ENCODE measurements at places on chromosomes 5 and 9.
A peak's percentile ranks its signal among the peaks of the same experiment; 100 is the strongest.

DNA sequence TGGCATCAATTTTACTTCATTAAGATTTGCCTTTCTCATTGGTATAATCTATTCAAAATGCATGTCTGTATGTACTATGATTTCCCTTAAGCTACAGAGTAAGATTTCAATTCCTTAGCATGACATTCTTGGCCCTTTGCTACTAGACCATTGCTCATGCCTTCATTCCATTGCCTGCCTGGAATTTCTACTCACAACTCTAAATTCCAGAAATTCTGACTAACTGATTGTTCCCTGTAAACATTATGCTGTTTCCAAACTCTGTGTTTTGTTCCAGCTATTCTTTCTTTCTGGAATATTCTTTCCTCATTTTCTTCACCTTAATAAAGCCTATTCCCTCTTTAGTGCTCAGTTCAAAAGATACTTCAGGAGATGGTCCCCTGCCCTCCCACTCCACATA is 568.8 kb upstream of the SEMA6A start:
- no peak for DNase-seq

- no peak for DNase-seq
These were observed 16.0 kb downstream of the MVB12B start for GRCh38 chr9:126342621-126343031.

DNA sequence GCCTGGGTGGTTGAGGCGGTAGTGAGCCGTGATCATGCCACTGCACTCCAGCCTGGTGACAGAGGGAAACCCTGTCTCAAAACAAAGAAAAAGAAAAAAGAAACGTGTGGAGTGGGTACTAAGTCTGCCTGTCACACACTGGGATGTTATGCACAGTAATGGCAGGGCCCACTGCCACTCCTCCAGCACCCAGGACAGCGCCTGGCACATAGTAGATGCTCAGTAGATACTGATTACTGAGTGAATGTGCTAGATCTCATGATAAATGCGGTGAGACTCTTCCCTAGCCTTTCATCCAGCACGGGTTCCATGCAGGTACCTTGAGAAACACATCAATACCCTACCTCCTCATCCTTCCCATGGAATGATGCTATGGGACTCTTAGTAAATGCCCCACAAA is 87.4 kb upstream of the HSPA9 start:
- DNase-seq: peak; percentile 29

DNA sequence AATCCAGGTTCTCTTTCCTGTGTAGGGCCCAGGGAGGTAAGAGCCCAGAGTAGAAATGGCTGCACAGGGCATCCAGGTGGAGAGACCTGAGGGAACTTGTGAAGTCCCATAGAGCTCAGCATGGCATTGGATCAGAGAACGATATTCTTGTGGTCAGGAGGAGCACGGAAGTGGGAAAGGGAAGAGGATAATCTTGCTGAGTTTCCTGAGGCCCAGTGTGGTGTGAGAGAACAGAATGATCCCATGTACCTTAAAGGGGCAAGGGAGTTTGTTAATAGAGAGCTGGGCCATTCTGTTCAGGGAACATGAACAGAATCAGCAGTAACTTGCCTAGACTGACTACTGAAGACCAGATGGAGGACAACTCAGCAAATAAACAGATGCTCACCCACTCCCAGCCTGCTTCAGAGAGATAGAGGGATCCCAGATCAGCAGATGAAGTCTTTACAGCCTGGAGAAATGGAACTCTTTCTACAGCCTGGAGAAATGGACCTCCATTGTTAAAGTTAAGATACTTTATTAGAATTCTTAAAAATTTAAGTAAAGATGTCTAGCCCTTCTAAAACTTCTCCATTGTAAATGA is 119.7 kb upstream of the ELL2 start:
- no peak for DNase-seq

DNA sequence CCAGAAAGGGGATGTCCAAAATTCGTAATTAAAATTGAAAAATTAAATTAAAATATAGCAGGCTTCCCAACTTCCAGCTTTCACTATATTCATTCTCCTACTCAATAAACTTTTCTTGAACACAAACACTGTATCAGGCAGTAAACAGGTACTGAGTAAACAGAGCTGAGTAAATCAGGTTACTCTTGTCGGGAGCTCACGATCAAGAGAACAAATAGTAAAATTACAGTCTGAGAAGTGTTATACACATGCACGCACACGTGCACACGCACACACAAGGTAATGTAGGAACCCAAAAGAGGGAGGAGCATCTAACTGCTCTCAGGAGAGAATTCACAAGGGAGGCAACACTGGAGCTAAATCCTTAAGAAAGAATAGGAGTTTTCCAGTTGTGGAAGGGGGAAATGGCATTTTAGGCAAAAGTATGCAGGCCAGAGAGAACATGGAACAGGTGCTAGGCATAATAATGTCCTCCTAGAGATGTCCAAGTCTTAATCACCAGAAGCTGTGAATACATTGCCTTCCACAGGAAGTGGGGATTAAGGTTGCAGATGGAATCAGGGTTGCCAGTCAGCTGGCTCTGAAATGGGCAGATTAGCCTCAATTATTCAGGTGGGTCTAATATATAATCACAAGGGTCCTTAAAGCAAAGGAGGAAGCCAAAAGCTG is 598.8 kb upstream of the BRINP1 start:
- DNase-seq: no peak

- DNase-seq: no peak
These were observed 70.2 kb downstream of the SEMA4D start for GRCh38 chr9:89427621-89428221.

DNA sequence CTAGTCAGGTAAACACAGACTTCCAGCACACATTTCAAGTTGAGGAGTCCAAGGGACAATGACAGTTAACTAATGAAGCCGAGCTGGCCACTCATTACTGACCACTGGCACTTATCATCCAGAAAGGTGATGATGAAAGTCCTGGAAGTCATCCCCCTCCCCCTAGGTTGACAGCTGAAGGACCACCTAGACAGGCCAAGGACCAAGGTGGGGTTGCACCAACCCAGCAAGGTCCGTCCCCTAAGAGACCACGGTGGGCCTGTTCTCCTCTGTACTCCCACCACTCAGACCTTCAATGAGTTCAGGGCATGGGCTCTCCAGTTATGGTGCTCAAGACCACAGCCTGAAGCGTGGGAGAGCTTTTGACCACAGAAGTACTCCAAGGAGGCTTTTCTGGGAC is 13.2 kb downstream of the P4HA2 start:
- no peak for DNase-seq

- no peak for DNase-seq
These were observed 34.6 kb upstream of the GABBR2 start for GRCh38 chr9:98743329-98743728.

DNA sequence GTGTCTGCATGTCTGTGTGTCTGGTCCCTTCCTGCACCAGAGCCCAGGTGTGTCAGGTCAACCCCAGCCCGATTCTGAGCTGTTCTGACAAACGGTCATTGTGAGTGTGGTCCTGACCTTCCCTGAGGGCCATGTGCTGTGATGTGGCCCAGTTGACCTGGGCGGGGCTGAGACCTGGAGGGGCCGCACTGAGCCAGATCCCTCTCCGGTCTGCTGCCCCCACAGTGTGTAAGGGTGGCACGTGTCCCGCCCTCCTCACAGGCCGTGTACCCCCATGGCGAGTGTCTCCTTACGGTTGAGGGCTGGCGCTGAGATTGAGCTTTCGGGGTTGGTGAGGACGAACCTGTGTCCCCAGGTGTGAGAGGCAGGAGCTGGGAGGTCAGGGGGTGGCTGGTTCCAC is 136.5 kb downstream of the MRPL36 start:
- no peak for DNase-seq

DNA sequence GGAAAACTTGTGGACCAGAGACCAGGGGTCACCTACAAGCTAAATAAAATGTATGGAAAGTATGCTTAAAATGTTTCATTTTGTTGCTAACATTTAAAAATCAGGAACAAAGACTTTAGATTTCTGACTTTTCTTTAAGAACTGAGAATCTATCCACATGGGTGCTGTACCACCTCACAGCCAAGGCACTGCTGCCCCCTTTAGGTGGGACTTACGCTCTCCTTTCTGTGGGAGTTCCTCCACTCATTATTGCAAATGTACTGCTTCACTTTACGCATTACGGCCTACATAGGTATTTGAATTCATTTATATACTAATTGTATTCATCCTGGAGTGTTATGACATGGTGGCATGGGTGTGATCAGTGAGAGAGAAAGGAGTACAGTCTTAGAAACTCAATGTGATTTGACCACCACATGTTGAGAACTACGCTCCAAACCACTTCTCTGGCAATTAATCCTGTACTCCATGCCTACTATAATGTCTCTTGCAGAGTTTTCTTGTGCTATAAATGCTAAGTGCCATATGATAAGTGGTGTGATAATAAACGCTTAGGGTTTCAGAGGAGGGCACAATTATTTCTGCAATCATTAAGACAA is 24.7 kb upstream of the CETN3 start:
- peak; percentile 24 for DNase-seq

- DNase-seq: peak; percentile 35
These were observed 481.0 kb upstream of the PTGER4 start for GRCh38 chr5:40198736-40199135.

DNA sequence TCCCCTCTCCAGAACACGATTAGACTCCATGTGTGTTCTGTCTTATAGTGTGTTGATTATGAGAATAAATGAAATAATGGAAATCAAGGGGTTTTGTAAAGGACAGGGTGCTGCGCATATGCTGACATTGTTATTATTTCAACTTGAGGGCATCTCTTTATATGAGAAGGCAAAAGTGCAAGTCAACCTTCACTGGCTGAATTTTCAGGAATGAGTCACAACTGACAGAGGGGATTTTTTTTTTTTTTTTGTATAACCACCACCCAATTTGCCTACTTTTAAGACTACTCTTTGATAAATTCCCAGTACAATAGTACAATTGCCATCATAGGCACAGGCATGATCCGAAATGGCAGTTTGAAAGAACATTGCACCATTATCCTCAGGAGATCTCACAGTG is 419.2 kb upstream of the NMUR2 start:
- DNase-seq: no peak

All from AG08395 (cell line).